Activated CD4-positive, alpha-beta T cell treated with anti-CD3 and anti-CD28 coated beads, Interleukin-10, Interleukin-2, amounts not matched to agents 100 ng/mL and 50 ng/mL, durations not matched to agents 16 hours and 8 hours (primary cell): ENCODE measurements at places on chromosomes 2 and 18.

- no peak for DNase-seq
Observed at GRCh38 chr2:28607730-28608499, 112.1 kb downstream of the PLB1 start.

DNA sequence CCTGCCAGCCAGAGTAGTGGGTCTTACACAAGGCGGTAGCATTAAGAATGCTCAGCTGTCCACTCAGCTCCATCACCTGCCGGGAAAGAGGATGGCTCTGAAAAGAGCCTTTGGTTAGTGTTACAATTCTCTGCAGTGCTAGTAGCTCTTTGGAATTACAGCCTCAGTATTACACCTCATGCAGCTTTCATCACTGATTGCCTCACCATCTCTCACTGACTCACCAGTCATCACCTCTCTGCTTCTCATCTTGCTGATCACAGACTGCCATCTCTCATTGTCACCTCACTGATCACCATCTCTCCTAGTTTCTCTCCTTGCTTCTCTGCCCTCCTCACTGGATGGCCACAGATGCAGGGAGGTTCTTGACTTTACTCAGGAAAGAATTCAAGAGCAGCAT, 573.5 kb upstream of the SETBP1 start:
- no peak for DNase-seq

GRCh38 chr2:74552914-74553811, 579 bp downstream of the LOXL3 start:
- no peak for DNase-seq

DNA sequence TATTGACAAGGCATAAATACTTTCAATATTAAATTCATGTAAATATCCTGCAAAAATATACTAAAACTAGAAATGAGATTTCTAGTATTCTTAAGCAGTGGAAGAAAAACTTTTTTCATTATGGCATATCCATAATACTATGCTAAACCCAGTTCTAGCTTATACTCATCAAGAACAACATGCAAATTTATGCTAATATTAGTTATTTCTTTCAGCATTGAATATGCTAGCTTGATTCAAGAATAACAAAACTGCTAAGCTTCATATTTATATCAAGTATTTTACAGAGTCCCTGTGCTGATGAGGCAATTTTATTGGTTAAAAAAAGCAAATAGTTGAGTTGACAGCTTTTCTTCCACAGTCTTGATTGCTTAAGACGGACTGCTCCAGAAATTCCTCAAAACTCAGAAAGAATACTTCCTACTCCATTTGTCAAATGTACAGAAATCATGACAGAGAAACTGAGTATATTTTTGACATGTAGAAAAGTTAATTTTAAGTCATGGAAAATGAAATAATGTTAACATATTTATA, 105.0 kb downstream of the PIGN start:
- no peak for DNase-seq

DNA sequence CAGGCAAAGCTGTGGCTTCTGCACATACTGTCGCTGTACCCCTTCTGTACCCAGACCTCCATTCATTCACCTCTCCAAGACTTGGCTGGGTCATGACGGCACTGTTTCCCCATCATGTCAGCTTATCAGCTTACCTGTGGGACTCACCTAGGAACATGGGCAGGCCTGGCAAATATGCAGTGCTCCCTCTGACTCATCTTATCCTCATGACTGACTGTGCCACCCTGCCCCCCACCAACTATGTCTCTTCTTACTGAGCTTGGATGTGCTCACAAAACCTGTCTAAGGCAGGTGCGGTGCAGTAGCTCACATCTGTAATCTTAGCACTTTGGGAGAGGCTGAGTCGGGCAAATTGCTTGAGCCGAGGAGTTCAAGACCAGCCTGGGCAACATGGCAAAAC, 152.4 kb downstream of the MGAT5 start:
- no peak for DNase-seq

GRCh38 chr2:127897531-127898211, 11.9 kb upstream of the AMMECR1L start:
- DNase-seq, result no peak

- no peak for DNase-seq
Observed at GRCh38 chr2:204678031-204678430, 132.8 kb downstream of the PARD3B start.

- no peak for DNase-seq
Observed at GRCh38 chr2:60450488-60450887, 103.0 kb downstream of the BCL11A start.

GRCh38 chr2:106664669-106665068, 177.5 kb downstream of the CD8B2 start:
- DNase-seq, result no peak
